ENCODE measurements at places on chromosomes 7 and 10. TPM values are rescaled to one million over a fixed set of nuclear protein-coding genes. Genes with fewer than 3 reads are reported as not detected.

The SRRM3 gene
- not detected for total RNA-seq

- DNase-seq = no peak
Measured at GRCh38 chr10:90885176-90885575, 13.4 kb downstream of the RPP30 start.

DNA sequence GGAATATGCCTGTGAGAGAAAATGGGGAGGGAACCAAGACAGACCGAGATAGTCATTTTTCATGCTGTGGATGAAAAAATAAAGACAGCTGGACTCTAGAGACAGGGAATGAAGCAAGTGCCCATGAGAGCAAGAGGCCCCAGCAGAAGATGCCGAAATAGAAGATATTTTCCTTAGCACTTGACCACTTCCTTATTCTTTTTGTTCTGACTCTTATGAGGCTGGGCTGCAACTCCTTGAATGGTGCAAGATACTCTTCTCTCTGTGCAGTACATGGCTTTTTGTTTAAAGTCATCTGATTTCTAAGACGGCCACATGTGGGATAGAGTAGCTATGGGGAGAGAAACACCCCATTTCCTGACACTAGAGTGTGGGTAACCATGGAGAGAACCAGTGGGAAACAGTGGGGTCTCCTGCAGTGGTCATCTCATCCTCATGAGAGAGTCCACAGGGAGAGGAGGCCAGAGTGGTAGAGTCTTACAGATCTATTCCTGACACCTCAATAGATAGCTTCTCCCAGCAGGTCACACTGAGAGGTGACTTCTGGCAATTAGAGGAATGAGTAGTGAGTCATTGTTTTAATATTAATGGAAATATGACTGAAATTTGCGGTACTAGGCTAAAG is 18.0 kb upstream of the VCL start:
- no peak for DNase-seq

DNA sequence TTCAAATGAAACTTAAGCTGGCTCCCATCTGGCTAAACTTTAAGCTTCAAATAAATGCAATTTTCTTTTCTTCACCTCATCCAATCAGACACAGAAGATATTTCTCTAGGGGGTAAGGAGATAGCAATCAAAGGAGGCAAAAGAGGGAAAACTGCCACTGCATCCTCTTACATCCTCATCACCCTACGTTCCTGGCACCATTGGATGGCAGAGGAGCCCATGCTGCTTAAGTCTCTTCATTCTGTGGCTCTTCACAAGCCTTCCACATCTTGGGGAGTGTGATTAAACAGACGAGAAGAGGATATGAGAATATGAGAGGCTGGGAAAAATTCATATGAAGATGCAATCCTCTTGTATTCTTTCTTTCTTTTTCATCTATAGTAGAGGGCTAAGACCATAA is 345.7 kb upstream of the AOAH start:
- DNase-seq = no peak

GRCh38 chr7:31488562-31489203 is 25.2 kb upstream of the ITPRID1 start:
- peak; percentile 45 for DNase-seq

GRCh38 chr10:8554574-8554973 is 500.1 kb downstream of the GATA3 start:
- no peak for DNase-seq

GRCh38 chr10:66931340-66931948 is 5.6 kb downstream of the LRRTM3 start:
- peak; percentile 39 for DNase-seq
